ENCODE measurements at places on chromosomes 5 and 9. TPM values are rescaled to one million over a fixed set of nuclear protein-coding genes. Genes with fewer than 3 reads are reported as not detected.
A peak's percentile ranks its signal among the peaks of the same experiment; 100 is the strongest.

Gene CATSPER3
- 0.15 TPM for polyA plus RNA-seq

Gene MARCHF11
- polyA plus RNA-seq: not detected

Gene AP3B1
- polyA plus RNA-seq: 9.7 TPM

Gene DOCK8
- 95.4 TPM for polyA plus RNA-seq

DNA sequence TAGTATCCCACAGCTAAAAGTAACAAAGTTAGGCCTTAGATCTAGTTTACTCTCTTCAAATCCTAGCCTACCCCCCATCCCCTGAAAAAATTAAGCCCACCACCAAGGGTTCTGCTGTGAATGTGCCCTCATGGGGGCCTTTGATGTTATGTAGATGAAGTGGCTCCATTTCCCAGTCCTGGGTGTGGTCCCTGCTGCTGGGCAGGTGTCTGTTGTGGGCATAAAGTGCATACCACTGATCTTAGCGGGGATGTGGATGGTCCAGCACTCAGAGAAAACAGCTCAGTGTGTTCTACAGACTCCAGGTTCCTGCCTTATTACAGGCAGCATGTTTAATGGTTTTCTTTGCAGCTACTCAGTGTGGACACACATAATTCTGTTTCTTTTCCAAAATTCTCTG, 1.9 kb downstream of the PCBD2 start:
- no peak for DNase-seq

DNA sequence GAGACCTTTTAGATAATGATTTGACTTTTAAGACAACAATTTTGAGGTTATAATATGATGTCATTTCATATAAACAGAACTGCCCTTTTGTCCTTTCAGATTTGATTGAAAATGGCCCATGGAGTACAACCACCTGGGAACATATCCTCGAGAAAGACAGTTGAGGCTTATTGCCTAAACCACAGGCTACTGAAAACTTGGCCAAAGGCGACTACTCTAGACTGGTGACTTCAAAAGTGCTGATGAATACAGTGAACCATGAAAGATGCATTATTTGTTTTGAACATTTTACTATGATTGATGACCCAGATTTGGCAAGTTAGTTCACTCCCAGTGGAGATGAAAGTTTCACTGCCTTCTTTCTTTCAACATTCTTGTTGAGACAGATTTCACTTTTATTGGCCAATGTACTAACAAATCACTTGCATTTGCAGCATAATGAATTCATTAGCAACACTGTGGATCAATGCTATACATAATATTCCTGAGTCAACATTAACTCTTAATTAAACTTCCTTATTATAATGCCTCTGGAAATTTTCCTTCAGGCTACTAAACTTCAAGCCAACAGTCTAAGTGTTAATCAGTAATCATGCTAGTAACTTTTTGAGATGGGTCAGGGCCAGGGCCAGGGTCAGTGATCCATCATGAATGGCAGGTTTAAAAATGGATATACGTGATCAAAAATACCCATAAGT, 480.3 kb downstream of the RAB3C start:
- DNase-seq: no peak

- no peak for DNase-seq
Measured at GRCh38 chr9:129553277-129553676, 67.6 kb downstream of the C9orf50 start.

GRCh38 chr5:29263915-29264351, 1929.6 kb upstream of the CDH6 start:
- no peak for DNase-seq

DNA sequence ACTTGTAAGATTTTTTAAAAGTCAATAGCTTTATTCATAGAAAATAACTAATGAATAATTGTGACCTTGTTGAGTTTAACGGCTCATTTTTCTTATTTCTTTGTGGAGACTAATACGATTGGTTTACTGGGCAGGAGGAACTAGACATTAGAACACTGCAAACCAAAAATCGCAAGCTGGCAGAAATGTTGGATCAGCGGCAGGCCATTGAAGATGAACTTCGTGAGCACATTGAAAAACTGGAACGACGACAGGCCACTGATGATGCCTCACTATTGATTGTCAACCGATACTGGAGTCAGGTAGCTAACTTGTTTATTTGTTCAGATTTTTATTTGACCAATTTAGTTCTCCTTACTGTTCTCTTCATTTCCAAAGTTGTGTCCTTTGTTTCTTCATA, 6.4 kb downstream of the RNF20 start:
- no peak for DNase-seq

DNA sequence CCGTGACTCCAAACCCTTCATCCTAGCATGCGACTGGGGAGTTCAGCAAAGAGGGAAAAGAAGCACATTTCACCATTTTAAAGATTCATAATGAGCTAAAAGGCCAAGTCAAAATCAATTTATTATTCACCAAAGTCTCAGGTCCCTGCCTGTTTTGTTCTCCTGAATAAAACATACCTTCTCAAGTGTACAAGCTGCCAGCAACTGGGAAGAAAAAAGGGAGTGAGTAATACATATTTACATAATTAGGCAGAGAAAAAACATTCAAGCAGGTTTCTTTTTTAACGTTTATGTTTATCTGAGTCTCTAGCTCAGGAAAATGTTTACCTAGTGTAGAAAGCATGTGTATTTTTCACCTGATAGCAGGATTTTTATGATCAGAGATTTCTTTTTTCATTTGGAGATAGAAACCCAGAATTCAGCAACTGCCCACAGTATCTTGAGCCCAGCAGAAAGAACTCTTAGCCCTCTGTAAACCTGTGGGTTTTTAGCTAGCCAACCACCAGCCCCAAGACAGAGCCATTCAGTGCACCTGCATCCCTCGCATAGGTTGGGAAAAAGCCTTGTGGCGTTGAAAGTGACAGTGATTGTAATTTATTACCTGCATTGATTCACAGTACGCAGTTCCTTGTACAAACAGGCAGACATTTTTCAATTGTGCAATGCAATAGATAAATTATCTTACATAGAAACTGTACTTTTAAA, 117.9 kb upstream of the GRIA1 start:
- DNase-seq: no peak

- peak; percentile 69 for DNase-seq
Measured at GRCh38 chr5:56838409-56839039, 23.2 kb downstream of the MAP3K1 start.

DNA sequence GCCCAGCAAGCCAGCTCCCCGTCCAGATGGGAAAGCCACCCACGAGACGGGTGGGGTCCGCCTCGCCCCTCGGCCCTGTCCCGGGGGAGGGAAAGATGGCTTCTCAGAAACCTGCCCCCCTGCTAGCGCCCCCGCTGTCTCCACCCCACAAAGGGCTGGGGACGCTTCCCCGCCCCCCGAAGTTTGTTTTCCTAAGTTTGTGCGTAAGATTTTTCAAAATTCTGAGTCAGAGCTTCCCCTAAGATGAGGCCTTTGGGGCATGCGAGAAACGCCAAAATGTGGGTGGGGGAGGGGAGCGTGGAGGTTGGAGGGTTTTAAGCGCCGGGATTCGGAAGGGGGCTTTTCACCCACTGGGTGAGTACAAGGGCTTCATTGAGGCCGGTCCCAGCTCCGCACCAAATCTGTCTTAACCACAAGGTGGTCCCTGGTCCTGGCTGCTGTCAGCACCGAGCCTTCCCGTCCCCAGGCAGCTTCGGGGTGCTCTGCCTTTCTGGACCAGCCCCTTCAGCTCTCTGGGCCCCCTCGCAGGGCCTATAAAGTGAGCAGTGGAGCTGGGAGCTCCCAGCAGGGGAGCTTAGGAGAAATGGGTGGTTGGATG, 32.3 kb downstream of the PRRX2 start:
- DNase-seq: no peak

DNA sequence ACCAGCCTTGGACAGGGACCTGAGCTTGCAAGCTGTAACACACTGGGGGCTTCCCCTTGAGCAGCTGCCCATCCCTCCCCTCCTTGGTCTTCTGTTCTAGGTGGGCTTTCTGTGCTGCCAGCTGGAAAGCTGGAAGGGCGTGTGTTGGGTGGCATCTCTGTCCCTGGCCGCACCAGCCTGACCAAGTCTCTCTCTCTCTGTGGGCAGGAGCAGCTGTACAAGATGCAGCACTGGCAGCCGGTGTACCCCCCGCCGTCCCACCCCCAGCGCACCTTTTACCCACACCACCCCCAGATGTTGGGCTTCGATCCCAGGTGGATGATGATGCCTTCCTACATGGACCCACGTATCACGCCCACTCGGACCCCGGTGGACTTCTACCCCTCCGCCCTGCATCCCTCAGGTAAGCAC, 32.1 kb upstream of the POMT1 start:
- no peak for DNase-seq

- DNase-seq: peak; percentile 16
Measured at GRCh38 chr5:176996780-176997179, 9.8 kb downstream of the UIMC1 start.

DNA sequence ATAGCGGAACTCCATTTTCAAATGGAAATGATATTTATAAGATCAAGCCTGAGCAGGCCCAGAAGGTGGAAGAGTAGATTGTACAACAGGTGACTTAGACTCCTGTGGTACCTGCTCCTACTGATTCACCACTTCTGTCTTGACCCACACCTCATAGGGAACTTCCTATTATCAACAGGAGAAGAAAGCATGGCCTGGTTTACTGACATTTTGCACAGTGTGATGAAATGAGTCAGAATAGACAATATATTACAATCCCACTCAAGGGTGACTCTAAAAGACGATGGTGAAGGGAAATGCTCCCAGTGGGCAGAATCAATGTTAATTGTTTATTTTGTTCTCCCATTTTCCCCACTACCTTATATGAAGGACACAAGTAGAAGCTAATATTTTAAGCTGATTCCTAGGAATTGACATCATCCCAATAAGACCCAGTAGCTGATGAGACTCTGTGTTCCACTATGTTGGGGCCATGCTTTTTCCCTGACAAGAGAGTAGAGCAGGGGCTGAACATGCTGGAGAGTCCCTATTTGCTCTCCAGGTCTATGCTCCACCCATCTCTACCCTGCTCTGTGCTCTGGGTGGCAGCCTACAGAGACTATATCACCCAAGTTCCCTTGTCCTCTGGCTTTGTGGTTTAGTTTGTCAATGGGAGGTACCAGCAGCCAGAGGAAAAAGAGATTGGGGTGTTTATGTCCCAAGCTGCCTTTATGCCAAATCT, 163.4 kb upstream of the FSTL4 start:
- no peak for DNase-seq

- DNase-seq: peak; percentile 55
Measured at GRCh38 chr9:127569886-127570401, 42.1 kb upstream of the STXBP1 start.

DNA sequence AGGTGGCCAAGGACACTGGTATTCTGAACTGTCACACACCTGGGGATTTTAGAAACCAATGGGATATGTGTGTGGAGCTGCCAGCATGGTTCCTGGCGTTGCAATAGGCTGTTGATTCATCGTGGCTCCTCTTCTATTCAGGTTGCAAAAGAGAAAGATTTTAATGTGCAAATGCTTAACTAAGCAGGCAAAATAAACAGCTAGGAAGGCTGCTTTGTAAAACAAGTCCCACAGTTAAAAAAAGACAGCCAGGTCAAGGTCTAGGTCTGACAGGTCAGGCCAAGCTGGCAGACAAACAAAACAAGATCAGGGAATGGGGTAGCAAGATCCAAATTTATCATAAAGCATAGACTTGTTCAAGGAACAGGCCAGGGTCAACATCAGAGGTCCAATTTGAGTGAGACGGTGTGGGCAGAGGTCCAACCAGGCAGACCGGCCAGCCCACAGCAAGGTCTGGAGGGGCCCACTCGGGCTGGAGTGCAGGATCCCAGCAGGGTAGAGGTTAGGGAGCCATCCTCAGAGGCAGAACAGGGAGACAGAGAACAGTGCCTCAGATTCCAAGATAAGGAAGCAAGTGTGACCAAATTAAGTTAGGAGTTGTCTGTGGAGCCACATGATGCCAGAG, 45.6 kb downstream of the SUB1 start:
- DNase-seq: no peak

DNA sequence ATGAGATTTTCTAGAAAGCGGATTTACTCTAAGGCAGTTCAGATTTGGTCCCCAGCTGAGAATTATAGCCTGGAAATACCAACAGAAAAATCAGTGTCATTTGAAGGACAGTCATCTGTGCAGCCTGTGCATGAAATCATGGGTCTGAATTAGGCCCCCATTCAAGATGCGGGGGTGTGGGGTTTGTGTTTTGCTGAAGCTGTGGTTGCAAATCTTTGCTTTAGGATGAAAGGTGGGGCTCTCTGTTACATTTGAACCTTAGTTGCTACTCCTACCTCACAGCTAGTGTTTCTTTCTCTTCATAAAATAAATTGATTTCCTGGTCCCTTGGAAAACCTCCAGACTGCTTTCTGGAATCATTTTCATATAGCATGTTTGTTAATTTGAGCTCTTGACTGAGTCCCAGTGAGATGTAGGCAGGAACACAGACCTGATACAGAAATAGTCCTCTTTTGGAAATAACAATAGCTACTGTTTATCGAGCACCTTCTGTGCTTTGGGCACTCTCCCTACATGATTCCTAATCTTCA, 4.8 kb upstream of the ABL1 start:
- DNase-seq: no peak

DNA sequence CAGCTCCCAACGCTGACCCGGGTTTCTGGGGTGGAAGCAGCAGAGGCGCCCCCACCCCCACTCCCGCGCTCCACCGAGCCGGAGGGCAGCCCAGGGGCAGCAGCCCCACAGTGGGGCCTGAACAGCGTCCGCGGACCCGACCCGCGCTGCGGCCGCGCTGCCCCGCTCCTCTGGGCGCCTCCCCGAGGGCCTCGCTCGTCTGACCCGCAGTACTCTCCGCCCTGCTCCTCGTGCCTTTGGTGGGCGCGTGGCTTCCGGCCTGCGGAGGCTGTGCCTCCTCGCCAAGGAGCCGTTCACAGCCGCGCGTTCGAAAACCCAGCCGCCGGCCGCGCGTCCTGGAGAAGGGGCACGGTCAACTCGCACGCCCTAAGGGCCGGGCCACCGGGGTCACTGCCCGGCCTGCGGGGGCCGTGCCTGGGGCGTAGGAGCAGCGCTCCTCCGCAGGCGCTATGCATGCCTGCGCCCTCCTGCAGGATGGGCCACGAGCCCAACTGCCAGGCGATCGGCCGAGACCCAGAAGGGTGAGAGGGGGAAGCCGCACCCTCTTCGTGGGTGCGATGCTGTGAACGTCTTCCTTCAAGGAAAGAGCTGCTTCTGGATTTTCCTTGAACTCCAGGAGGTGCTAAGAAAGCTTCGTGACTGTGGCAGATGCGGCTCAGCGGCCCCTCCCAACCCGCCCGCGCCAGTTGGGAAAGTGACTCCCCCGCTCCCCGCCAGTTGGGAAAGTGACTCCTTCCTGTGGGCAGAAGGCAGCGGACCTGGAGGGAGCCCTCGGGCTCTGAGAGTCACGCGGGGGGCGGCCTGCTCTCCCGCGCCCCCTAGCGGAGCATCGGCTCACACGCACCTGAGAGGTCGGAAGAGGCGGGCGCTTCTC, 82.7 kb downstream of the HSD17B3 start:
- peak; percentile 21 for DNase-seq

DNA sequence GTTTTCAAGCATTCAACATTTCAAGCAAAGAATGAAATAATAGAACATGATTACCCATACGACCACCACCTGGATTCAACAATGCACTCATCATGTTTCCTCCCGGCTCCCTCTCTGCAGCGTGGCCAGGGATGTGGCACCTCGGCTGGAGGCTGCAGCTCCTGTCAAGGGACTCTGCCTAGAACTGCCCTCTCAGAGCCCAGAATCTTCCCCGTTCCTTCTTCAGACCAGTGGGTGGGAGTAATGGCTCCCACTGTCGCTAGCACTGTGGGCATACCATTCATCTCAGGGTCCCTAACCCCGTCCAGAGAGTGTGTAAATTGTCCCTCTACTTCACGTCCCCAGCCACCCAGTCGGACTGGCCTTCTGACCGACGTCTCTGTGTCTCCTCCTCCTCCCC, 118.6 kb upstream of the COL5A1 start:
- DNase-seq: no peak

GRCh38 chr5:181235689-181236366, 7.9 kb downstream of the RACK1 start:
- no peak for DNase-seq

Data from CD14-positive monocyte (primary cell).